ENCODE measurements at places on chromosomes 1 and 21.

DNA sequence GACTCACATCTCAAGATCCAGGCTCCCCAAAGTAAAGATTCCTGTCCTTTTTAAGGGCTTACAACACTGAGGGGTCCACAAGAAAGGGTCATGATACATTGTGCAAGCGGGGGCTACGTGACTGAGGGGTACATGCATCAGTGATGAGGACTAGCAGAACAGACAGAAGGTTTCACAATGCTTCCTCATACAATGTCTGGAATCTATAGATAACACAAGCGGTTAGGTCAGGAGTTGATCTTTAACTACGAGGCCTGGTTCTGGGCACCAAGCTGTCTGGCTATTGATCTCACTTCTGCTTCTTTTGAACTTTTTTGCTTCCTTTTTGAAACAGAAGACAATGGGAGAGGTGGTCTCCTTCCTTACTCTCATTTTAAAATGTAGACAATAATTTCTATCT, 718.6 kb downstream of the AMY1C start:
- DNase-seq = no peak

DNA sequence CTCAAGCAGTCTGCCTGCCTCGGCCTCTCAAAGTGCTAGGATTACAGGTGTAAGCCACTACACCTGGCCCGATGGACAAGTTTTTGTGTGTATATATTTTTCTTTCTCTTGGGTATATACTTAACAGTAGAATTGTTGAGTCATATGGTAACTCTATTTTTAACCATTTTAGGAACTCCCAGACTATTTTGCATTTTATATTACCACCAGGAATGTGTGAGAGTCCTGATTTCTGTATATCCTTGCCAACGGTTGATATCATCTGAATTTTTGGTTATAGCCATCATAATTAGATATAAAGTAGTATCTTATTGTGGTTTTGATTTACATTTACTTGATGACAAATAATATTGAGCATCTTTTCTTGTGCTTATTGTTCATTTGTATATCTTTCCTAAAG, 20.7 kb downstream of the FNBP1L start:
- DNase-seq = no peak

GRCh38 chr1:208198236-208198635, 45.9 kb downstream of the PLXNA2 start:
- DNase-seq = no peak

DNA sequence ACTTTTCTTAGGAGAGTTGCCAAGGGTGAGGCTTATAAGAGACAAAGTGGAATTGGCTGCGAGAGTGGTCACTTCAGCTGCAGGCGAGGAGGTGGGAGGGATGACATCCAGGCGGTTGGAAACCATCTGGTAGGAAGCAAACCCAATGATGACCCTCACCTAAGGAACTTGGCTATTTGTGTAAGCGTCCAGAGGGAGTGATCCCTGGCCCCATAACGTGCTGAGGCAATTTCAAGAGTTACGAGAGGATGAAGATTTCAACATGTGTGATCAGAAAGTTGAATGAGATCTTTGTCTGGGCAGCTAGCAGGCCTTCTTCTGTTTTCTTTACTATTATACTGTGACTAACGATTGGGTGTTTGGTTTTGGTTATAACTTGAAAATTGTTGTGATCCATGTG, 102.7 kb upstream of the VANGL1 start:
- peak; percentile 43 for DNase-seq

- DNase-seq = no peak
Observed at GRCh38 chr21:34004013-34004938, 69.1 kb upstream of the MRPS6 start.

GRCh38 chr1:99603699-99604560, 42.0 kb upstream of the PALMD start:
- DNase-seq = no peak

DNA sequence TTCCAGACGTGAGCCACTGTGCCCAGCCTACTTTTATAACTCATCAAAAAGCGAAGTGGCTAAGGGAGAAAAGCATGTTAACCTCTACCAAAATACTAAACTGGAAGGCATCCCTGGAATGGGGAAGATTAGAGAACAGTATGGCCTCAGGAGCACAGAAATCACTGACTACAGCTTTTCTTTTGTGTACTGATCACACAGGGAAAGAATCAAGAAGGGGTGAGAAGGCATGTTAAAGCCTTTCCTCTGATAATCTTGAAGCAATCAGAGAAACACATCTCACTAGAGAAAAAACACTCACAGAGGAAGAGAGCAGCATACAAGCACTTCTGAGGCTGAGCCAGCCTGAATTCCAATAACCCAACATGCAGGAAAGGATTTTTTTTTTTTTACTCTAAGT, 10.7 kb downstream of the PCAT6 start:
- DNase-seq = no peak

- DNase-seq = no peak
Observed at GRCh38 chr1:174040387-174040786, 18.2 kb upstream of the RC3H1 start.

DNA sequence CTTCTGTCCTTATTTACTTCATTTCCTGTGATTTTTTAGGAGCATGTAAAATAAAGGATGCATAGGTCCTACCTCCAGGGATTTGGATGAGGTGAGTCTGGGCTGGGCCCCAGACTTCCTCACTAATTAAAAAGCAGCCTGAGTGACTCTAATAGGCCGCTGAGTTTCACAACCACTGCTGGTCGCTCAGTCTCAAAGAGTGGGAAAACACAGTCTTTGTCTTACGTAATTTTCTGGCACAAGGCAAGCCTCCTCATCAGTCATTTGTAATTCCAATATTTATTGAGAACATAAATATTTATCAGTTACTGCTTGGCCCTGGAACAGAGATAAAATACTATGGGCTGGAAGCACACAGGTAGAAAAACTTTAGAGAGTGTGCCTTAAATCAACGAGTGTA, 195.4 kb upstream of the RUNX1 start:
- DNase-seq = peak; percentile 40

DNA sequence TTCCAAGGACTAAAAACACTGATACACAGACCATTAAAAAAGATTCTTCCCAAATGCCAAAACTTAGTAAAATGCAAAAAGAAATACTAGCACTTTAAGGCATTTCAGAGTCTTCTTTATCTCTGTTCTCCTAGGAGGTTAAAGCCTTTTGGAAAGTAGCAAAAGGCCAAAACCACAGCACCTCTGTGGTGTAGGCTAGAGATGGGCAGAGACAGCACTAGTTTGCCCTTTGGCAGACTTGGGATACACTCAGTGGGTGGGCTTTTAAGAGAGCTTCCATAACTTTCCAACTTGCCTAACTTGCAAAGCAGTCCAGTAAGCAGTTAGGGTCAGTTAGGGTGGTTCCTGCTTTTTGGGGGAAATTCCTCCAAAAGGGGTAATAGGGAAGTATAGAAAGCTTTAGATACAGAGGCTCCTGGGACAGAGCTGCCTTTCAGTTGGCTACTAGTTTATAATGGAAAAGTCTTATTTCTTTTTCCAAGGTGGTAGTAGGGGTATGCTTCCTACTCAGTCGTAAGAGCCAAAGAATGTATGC, 17.9 kb upstream of the PTCH2 start:
- no peak for DNase-seq

DNA sequence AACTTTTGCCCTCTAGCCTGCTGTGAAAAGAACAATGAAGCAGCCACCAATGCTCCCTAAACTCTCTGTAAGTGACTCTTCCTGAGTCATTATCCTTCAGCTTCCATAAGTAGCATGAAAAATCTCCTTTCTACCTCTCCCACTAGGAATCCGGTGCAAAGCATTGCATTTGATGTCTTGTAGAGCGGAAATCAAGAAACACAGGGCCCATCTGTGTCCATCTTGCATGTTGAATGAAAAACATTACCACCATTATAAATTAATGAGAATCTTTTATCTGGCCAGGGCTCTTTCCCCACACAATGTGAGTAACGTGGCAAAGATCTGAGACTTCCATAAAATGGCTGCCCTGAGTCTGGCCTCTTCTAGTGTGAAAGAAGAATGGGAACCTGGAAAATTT, 324.4 kb downstream of the ADGRL2 start:
- DNase-seq = no peak

- DNase-seq = no peak
Observed at GRCh38 chr1:172966844-172967540, 83.7 kb downstream of the TNFSF18 start.

GRCh38 chr1:63368131-63368530, 704 bp downstream of the ALG6 start:
- no peak for DNase-seq

- DNase-seq = peak; percentile 85
Observed at GRCh38 chr1:204363335-204364114, 3.8 kb upstream of the PLEKHA6 start.

- no peak for DNase-seq
Observed at GRCh38 chr1:62092110-62092509, 102.5 kb upstream of the L1TD1 start.

- no peak for DNase-seq
Observed at GRCh38 chr1:46529031-46529630, 22.3 kb downstream of the KNCN start.

DNA sequence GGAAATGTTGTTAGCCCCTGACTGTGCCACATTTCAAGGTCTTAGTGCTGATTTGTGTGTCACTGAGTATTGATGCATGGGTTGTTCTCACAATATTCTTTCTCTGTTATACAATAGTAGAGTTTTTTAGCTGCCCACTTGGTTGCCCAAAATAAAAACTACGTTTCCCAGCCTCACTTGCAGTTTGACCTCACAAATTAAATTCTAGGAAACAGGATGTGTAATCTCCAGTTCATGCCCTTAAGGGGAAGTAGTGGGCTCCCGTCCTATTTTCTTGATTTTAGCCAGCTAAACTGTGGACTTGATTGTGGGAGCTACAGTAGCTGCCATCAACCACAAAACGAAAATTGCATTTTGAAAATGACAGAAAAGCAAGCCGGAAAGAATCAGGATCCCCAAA, 27.3 kb upstream of the LAMC1 start:
- no peak for DNase-seq

DNA sequence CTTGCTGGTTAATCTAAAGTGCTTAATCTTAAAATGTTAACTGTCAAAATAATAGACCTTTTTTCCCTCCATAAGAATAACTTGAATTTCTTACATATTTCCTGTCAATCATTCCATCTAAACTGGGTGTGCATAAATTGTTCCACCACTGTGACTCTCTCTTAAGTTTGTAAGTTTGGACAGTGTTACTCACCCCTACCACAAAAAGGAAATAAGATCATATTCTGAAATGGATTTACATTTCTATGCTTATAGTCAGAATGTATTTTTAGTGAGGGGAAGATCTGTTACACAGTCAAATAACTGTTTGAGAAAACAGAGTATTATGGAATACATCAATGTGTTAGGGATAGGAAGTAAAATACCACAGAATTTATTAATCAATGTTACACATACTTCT, 109.6 kb upstream of the DPYD start:
- no peak for DNase-seq

DNA sequence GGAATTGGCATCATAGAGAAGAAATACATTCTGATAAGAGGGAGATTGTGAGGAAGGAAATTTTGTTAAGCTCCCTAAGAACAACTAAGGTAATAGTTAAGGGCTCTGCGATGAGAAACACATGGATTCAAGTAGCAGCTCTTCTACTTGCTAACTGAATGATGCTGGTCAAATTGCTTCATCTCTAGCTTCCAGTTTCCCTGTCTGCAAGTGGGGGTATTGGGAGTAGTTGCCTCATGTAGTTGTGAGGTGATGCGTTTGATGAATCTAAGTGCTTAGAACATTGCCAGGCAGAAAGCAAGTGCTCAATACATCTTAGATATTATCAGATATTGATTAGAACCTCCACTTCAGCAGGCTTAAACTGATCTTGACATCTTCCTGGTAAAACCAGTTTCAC, 84.8 kb downstream of the CD58 start:
- no peak for DNase-seq

DNA sequence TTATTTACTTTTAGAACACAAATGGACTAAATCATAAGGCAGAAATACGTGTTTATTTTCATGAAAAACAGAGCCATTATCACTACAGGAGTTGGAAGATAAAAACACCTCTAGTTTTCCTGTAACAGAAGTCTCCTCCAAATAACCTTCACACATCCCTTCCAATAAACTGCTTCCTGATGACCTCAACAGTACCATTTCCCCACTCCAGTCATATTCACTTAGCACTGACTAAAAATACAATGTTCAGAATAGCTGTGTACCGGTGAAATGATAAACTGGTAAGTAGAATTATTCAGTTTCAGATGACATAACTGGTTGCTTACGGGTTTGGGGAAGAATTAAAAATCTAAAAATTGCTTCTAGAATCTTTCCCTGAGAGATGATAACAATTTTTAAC, 137.9 kb downstream of the DENND1B start:
- no peak for DNase-seq

DNA sequence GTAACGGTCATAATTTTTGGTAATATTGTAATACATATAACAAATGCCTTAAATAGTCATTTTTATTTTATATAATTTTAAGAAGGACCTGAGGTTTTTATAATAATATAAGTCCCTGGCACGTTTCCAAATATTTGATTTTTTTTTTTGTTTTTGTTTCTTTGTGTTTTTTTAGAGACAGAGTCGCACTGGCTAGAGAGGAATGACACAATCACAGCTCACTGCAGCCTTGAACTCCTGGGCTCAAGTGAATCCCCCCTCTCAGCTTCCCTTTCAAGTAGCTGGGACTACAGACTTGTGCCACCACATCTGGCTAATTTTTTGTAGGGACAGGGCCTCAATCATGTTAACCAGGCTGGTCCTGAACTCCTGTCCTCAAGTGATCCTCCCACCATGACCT, 29.7 kb downstream of the ARHGAP29 start:
- DNase-seq = no peak
